ENCODE measurements at places on chromosomes 3 and 15.
A peak's percentile ranks its signal among the peaks of the same experiment; 100 is the strongest.

GRCh38 chr3:81484520-81484919 is 276.9 kb downstream of the GBE1 start:
- no peak for DNase-seq

GRCh38 chr3:153640689-153641665 is 479.0 kb downstream of the RAP2B start:
- no peak for DNase-seq

DNA sequence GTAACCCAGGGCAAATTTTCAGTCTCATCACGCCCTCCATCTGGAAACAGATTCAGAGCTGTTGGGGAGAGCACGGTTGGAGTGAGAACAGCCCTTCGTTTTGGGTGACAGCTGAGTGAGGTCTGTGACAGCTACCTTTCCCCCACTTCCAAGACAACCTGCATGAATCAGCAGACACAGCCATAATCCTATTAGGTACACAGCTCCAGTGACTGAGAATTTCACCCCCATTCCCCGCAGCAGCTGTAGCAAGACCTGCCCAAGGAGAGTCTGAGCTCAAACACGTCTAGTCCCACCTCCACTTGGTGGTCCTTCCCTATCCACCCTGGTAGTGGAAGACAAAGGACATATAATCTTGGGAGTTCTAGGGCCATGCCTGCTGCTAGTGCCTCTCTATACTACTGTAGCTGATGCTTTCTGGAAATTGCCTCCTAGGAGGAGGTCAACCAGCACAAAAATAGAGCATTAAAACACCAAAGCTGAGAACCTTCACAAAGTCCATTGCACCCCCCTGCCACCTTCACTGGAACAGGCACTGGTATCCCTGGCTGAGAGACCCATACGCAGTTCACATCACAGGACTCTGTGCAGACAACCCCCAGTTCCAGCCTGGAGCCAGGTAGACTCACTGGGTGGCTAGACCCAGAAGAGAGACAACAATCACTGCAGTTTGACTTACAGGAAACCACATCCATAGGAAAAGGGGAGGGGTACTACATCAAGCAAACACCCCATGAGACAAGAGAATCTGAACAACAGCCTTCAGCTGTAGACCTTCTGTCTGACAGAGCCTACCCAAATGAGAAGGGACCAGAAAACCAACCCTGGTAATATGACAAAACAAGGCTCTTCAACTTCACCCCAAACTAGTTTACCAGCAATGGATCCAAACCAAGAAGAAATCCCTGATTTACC is 448.6 kb upstream of the CBLB start:
- DNase-seq: no peak

- no peak for DNase-seq
Measured at GRCh38 chr15:76363251-76363650, 26.7 kb downstream of the ISL2 start.

DNA sequence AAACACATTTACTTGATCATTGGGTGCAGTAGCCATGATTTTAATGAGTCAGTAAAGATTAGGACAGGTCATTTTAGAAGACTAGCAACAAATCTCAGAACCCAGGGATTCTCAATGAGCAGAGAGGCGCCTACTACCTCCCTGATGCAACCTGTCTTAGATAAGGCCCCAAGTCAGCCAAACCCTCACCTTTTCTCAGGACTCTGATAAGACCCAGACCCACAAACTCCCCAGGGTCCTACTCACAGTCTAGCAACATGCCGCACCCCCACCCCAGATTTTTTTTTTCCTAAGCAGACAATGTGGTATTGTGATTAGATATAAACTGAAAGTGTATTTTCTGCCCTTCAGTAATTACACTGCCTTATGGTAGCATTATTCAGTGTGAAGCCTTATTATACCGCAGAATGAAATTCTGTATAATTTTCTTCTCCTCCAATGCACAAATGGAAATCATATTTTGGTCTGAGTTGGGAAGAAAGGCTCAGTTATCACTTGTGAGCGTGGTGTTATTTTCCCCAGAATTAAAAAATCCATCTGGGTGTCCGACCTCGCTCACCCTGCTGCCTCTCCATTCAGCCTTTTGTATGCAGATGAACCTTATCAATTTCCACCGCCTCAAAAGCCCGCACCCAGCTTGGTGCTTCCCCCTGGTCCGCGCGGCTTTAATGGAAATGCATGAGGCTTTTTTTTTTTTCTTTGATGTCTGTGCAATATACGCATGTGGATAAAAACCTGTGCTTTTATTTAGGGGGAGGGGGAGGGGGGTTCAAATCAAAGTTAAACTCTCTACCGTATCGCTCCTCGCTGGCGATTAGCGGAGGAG is 122.0 kb upstream of the SOX14 start:
- DNase-seq: no peak

DNA sequence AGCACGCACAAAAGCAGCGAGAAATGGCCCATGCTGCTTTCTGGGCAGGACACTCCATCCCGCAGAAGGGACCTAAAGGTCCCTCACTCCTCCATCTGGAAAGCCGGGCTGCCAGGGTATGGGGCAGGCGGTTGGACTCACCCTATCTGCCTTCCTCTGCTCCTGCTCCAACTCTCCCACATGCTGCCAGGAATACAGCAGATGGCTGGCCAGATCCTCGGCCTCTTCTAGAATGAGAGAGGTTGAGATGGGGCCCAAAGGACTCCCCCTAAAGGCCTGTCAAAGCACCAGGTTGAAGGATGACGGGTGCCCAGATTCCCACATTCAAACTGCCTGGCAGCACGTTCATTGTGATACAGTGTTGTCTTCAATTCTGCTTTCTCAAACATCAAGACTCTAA is 85.1 kb upstream of the C2CD4B start:
- no peak for DNase-seq

- DNase-seq: no peak
Measured at GRCh38 chr3:128547368-128547987, 54.5 kb upstream of the GATA2 start.

DNA sequence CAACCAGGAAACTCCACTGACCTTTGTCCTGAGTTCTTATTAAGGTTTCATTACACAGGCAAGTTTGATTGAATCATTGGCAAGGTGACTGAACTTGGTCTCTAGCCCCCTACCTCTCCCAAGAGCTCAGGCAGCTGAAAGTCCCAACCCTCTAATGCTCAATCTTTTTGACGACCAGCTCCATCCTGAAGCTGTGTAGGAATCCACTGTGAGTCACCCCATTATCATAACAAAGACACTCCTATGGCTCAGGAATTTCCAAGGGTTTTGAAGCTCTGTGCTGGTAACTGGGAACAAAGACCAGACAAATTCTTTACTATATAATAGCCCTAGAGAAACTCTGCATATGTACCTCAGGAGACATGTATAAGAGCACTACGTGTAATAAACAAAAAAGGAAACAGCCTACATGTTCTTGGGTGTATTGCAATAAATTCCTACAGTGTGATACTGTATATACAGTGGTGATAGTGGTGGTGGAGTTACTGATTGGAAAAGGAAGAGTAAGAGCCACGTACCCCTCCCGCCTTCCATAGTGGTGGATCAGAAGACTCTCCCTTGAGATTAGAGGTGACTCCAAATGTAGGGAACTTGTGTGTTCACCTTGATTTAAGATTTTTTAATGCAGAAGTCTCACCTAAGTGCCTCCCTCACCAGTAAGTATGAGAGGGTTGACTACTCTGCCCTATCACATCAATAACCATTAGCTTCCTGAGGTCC is 116.6 kb downstream of the ST8SIA2 start:
- no peak for DNase-seq

GRCh38 chr3:162678941-162679340 is 1182.3 kb downstream of the OTOL1 start:
- no peak for DNase-seq

DNA sequence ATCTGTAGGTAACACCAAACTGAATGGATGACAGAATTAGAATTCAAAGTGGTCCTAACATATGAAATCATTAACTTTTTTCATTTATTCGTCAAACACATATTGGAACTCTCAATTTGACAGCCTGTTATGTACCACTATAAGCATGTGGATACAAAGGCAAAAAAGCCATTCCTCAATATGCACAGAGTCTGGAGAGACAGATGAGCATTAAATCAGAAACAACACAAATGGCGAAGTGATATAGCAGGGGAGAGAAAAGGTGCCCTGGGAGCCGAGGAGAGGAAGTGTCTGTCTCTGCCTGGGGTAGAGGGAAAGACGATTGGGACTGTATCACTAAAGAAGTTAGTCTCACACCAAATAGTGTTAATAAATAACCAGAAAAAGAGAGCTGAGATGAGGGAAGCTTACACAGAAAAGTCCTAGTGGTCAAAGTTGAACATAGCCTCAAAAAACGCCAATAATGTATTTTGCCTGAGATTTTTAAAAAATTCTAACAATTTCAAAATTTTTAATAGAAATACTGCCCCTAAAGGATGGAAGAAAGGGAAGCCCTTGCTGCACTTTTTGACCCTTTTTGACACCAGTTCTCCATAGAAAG is 417.5 kb downstream of the TUSC7 start:
- no peak for DNase-seq

DNA sequence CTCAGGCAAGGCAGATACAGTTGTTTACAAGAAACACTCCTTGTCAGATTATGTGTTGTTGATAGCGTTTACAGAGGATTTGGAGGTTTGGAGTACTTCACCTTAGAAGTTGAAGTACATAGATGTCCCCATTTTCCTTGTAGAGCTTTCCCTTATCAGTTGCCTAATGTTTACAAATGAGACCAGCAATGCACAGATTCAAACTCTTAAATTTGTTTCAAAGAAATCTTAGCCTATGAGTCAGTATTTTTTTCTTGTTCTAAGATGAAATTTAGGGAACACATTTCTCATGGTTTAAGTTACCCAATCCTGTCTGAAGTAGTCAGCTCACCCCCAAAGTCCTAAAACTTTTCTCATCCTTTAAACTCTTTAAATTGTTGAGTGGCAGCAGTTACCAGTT is 6.3 kb upstream of the EIF5A2 start:
- no peak for DNase-seq

DNA sequence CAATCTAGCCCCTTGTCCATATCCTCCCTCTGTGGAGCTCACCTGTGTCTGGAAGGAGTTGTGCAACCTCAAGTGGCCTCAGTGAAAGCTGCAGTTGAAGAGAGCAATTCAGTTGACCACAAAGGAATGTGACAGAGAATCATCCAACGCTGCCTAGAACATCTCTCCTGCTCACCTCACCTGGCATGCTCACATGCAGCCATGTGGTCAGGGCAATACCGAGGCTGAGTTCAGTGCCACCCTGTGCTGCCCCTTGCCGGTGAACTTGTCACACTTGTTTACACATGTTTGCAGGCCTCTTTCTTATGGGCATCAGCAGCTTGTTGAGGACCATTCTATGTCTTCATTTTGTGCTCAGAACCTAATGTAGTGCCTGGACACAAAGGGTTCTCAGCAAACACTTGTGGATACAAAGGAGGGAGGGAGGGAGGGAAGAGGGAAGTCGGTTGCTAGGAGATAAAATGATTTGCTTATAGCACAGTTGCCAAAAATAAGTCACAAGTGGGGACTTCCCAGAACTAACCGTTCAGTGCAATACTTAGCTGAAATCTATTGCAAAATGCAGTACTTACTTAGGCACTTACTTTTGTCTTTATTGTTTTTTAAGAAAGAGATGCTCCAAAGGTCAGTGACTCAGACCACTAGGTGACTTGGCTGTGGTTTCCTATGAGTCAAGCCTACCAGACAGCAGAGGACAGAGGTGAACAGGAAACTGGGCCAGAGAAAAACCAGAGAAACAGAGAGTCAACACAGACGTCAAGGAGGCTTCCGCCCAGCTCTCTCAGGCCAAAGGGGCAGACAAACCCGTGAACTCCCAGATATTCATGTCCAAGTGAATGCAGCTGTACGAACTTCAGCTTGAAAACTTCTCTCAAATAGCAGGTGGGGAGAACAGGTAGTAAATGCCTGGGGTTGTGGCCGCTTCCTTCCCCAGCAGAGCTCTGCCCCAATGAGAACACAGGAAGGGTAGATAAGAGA is 227.8 kb upstream of the CTNNB1 start:
- peak; percentile 26 for DNase-seq

GRCh38 chr3:190092250-190092649 is 28.4 kb downstream of the P3H2 start:
- DNase-seq: peak; percentile 35

DNA sequence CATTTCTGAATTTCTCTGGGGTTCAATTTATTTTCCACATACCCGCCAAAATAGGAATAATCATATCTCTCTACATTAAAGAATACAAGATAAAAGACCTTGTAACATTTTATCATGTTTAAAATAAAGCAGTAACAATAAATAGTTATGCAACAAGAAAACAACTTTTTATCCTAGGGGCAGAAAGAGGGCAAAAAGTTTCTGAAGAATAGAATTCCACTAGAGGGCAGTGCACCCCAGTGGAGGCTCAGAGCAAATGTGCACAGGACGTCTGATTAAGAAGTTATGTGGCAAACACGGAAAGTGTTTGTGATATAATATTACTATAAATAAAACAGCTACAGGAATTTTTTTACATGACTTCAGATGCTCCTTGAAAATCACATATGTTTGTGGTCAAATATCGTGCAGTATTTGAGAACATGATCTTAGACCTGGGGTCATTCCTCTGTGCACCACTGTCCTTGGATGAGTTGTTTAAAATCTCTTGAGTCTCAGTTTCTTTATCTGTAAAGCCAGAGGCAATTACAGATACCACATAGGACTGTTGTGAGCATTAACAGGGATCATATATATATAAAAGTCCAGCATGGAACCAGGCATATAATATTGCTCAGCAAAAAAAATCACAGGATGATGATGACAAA is 13.2 kb upstream of the PIK3R4 start:
- DNase-seq: no peak

- DNase-seq: no peak
Measured at GRCh38 chr3:60079076-60079475, 1029.3 kb upstream of the CFAP20DC start.

DNA sequence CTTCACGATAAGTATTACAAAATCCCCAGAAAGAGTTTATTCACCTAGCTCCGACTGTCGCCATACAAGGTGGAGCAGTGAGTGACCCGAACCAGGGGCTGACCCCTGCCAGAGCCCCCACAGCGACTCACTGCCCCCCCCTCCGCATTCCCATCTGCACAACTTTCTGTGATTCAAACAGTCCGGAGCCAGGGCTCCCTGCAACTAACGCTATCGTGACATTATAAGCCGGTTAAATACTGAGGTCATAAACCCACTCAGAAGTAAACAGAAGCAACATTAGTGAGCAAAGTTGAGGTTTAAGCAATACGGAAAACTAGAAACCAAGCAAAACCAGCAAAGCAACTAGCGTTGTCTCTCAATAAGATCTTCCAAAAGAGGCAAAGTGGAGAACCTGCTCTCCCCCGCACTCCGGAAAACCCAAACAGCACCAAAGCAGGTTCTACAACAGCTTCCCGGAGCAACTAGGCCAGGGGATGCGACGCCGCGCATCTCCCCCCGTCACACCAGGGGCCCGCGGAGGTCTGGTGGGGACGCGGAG is 642 bp downstream of the SCAP start:
- DNase-seq: peak; percentile 18

DNA sequence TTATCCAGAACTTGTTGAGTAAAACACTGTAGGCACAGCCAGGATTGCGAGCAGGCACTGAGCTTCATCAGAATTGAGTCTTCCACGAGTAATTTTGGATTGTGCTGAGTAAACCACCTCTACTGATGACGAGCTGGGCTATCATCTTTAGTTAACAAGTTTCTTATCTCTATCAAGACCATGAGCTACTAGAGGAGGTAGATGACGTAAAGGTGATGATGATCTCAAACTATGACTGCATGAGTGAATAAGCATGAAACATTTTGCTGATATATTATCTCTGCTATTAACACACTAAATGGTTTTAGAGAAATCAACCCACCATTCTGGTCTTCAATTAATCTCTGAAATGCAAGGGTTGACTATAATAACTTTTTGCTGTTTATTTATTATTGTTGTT is 506.0 kb downstream of the GBE1 start:
- no peak for DNase-seq

- DNase-seq: no peak
Measured at GRCh38 chr3:195224980-195225580, 45.9 kb downstream of the XXYLT1 start.
